ENCODE measurements at places on chromosomes 3 and 15. TPM values are rescaled to one million over a fixed set of nuclear protein-coding genes. Genes with fewer than 3 reads are reported as not detected.

DGKG gene
- total RNA-seq: 4.7 TPM

CHRM5 gene
- total RNA-seq: not detected

REC114 gene
- not detected for total RNA-seq

RNF168 gene
- total RNA-seq: 7.7 TPM

TJP1 gene
- 19.5 TPM for total RNA-seq
